Activated naive CD8-positive, alpha-beta T cell treated with anti-CD3 and anti-CD28 coated beads, Interleukin-2, amount 50 U/mL, for 16 hours (primary cell): ENCODE measurements at places on chromosomes 2 and 18.
A peak's percentile ranks its signal among the peaks of the same experiment; 100 is the strongest.

GRCh38 chr2:66481100-66481549, 46.2 kb downstream of the MEIS1 start:
- no peak for DNase-seq

GRCh38 chr2:178886006-178886405, 78.8 kb upstream of the TTN start:
- no peak for DNase-seq

GRCh38 chr2:57882895-57883515, 163.6 kb upstream of the VRK2 start:
- no peak for DNase-seq

GRCh38 chr2:88133875-88134274, 6.0 kb upstream of the FABP1 start:
- no peak for DNase-seq

DNA sequence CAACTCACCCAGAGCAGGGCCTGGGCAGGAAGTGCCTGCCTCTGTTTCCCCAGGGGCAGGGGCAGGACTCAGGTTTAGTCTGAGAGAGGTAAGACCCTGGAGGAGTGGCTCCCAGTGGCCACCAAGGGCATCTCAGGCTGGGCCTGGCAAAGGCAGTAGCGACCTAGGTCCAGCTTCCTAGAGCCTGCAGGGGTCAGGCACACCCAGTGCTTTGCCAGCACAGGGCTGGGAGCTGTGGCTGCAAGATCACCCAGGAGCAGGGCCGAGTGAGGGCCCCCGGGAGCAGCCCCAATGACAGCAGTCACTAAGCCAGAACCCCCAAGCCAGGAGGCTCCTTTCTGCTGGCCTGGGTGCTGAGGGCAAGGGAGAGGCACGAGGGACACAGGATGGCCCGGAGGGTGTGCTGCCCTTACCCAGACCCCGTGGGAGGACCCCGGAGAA, 8.8 kb upstream of the DUSP2 start:
- no peak for DNase-seq

GRCh38 chr2:205590759-205591158, 91.5 kb upstream of the NRP2 start:
- no peak for DNase-seq

- no peak for DNase-seq
Measured at GRCh38 chr2:45533771-45534170, 77.3 kb downstream of the SRBD1 start.

- no peak for DNase-seq
Measured at GRCh38 chr2:42513252-42513918, 19.6 kb upstream of the KCNG3 start.

DNA sequence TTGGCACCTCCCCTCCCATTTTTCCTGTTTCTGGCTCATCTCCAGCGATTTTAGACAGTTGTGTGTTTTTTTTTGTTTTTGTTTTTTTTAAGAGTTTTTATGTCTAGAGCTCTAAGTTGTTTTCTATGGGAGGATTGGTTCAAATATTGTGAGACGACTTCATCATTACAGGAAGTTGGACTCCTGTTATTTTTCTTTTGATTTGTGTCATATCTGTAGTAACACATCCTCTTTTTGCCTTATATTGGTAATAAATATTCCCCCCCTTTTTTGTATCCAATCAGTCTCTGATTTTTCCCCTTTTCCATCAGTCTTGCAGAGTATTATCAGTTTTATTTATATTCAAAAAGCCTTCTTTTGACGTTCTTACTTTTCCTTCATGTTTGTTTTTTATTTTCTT, 89.0 kb downstream of the KIAA1328 start:
- DNase-seq, result no peak

DNA sequence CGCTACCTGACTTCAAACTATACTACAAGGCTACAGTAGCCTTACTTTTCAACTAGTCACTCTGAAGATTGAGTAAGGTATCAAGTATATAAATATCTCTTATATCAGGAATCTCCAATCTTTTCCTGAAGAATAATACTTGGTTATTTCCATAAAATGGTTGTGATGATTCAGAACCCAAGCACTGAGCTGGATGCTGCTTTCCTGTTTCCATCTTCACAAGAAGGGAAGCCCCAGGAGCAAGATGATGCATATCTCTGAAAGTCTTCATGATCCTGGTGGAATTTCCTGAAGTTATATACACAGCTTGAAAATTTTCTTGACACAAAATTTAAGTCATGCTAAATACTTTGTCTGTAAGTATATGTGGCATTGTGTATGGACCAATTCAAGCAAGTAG, 243.9 kb upstream of the TANK start:
- DNase-seq, result no peak

DNA sequence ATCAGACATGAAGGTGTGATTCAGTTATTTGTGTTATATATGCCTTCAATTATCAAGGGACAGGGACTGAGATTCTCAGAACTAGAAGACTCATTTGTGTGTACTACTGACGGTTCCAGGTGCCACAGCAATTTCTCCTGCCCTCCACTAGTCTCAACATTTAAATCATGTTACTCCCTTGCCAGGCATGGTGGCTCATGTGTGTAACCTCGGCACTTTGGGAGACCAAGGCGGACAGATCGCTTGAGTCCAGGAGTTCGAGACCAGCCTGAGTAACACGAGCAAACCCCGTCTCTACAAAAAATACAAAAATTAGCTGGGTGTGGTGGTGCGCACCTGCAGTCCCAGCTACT, 1.1 kb downstream of the CNDP2 start:
- no peak for DNase-seq

GRCh38 chr2:195535911-195536522, 121.0 kb upstream of the SLC39A10 start:
- DNase-seq, result peak; percentile 21

DNA sequence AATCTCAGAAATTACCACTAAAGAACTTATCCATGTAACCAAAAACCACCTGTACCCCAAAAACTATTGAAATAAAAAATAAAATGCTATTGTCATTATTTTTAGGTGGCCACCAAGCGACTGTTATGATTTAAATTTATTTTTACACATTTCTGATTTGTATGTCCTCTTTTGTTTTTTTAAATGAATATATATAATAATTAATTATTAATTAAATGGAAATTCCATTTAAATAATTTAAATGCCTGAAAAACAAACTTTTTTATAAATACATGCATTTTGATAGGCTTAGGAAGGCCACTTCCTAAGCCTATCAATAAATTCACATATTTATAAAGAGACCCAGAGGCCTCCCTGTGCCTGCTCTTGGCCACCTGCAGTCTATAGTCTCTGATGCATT, 52.2 kb downstream of the CYB5A start:
- no peak for DNase-seq

- DNase-seq, result no peak
Measured at GRCh38 chr2:188381614-188382013, 89.9 kb downstream of the GULP1 start.

GRCh38 chr18:10453806-10454680, at the start of gene APCDD1:
Gene APCDD1, plus strand, starts transcription at chr18:10454635. Its CDS starts 347 bp downstream, at chr18:10454982.
- no peak for DNase-seq

DNA sequence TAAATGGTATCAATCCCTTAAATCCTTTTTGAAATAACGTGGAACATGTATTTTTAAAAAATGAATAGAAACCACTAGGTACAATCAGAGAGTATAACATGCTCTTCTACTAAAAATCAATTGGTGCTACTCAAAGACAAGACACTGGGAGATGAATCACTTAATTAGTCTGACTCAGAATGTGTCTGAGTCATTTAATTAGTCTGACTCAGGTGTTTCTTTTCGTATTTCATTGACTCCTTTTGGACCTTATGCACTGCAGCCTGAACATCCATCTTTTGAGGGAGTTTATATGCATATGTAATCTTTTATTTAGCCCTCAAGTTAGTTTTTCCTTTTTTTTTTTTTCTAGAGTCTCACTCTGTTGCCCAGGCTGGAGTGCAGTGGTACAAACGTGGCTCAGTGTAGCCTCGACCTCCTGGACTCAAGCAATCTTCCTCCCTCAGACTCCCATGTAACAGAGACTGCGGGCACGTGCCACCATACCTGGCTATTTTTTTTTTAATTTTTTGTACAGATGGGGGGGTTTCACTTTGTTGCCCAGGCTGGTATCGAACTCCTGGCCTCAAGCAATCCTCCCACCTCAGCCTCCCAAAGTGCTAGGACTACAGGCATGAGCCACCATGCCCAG, 26.5 kb downstream of the PPP4R3B start:
- no peak for DNase-seq

GRCh38 chr2:23402205-23402740, 17.3 kb downstream of the KLHL29 start:
- DNase-seq, result no peak

DNA sequence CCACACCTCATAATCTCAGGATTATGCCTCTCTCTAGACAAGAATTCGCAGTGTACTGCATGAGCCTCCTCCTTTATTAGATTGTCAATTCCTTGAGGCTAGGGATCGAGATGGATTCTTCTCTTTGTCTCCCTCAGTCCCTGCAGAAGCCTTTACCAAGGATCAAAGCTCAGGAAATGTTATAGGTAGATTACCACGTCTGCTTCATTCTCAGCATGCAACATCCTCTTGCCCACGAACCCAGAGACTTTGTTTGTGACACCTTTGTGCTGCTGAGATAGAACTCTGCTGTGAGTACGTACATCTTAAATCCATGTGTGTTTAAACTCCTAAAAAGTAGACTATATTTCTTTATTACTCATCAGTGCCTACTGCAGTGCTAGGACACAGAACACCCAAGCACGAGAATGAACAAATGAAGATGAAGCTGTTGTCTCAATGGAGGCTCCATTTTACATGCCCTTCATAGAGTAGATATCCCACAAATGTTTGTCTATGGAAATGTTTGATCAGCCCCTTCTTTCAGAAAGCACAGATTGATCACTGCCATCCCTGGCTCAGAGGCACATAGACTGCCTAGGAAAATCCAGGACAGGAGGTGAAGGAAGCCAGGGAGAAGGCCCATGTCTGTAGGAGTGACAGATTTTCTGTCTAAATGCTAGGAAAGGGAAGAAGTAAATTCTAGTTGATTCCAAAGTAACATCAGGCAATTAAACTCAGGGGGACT, 98.8 kb upstream of the KLHL29 start:
- no peak for DNase-seq

GRCh38 chr18:77249569-77250500, at the start of gene GALR1:
Gene GALR1, plus strand, starts transcription at chr18:77249848. Its CDS starts 701 bp downstream, at chr18:77250549.
- DNase-seq, result no peak

DNA sequence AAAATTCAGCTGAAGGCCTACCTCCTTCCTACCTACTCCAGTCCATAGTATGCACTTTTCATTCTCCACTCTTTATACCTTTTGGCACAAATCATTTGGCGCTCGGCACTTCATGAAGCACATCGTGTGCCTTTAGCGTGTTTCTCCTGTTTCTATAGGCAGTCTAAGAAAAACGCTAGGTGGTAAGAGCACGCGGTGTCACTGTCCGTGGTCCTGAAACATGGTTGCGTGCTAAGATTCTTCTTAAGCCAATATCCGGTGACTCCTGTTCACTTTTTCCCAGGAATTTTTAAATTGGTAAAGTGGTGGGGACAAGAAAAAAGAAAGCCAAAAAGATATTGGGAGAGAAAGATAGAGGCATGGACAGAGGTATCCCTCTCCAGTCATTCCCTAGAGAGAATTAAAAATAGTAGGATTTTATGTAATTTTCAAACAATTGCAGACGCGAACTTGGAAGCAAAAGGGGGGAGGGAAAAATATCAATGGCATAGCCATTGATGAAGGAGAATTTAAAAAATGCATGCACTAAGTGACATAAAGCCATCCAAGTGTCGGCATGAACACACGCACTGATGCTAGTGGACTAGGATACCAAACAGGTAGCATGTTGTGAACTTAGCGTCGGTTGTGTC, 1.4 kb upstream of the CTNNA2 start:
- no peak for DNase-seq

DNA sequence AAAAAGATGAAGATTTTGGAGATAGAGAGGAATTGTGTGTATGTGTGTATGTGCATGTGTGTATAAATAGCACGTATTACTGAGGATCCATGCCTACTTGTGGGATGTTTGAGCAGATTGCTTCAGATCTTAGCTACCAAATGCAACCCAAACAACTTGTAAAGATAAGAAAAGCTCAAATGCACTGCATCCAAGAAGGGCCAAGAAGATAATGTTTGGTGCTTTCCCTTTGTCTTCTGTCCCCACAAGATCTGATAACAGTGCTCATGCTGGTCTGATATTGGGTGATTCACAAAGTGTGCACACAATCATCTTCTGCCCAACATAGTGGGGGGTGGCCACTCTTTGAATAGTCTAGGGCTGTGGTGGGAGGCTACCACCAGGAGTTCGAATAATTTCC, 284.8 kb upstream of the CYRIA start:
- no peak for DNase-seq

DNA sequence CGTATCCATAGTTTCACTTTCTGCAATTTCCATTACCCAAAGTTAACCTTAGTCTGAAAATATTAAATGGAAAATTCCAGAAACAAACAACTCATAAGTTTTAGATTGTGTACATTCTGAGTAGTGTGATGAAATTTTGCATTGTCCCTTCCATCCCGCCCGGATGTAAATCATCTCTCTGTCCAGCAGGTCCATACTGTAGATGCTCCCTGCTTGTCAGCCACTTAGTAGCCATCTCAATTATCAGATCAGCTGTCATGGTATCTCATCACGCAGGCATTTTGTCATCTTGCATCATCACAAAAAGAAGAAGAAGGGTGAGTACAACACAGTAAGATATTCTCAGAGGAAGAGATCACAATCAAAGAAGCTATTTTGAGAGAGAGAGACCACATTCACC, 185.0 kb upstream of the STK17B start:
- no peak for DNase-seq

DNA sequence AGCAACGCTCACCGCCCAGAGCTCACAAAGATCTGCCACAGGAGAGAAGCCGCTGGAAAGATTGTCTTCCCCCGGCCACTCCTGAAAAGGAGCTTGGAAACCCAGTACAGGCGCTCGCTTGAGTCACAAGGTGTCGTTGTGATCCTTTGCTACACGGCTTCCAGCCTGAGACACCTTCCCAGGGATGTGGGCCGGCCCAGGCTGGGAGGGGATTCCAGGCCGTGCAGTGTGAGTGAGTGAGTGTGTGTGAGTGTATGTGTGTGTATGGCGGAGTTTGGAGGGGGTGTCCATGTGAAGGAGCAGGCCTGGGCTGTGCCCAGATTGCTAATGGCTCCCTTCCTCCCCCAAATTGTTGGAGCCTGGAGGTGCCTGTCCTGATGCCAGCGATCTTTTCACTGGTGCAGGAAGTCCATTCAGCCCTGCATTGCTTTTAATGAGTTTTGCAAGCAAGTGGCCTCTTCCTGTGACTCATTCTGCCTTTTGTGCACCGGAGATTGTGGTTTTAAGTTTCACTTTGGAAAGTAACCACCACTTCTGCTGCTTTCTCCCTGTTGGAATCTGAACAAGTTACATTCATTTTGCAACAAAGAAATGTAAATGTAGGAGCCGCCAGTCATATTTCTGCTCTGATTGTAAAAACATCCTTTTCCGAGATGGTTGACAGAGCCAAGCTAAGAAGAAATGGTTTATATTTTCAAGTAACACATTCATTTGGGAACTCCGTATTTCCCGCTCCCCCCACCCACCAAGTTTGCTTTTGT, 83.7 kb downstream of the LPIN1 start:
- DNase-seq, result no peak

- no peak for DNase-seq
Measured at GRCh38 chr2:62475172-62476011, 30.6 kb downstream of the TMEM17 start.

GRCh38 chr18:58190842-58191530, 147.0 kb downstream of the NEDD4L start:
- no peak for DNase-seq
